ENCODE measurements at places on chromosomes 4 and X.

DNA sequence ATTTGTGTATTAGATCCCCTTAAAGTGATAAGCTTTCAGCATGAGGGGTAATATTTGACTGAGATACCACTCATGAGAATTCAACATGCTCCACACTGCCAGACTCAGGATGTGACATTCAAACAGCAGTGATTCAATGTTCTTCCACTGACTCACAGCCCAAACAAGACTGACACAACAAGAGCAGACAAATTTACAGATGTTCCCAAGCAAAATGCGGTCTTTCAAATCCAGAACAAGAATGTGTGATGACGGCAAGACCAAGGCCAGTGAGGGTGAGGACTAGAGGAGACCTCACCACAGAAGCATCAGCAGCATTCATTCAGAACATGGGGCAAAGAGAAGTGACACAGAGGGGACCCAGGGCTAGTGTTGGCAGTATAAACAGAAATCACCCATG, 99.3 kb upstream of the GRIA3 start:
- DNase-seq = no peak

GRCh38 chr4:73762409-73762808, 22.0 kb downstream of the CXCL8 start:
- DNase-seq = no peak

- DNase-seq = no peak
Observed at GRCh38 chr4:181835348-181835747, 407.9 kb upstream of the TENM3 start.

- DNase-seq = no peak
Observed at GRCh38 chr4:48262926-48263325, 6.7 kb downstream of the TEC start.

- DNase-seq = no peak
Observed at GRCh38 chr4:153518637-153519389, 52.7 kb downstream of the TMEM131L start.

GRCh38 chr4:169005453-169006099, 4.5 kb downstream of the CBR4 start:
- no peak for DNase-seq

All from ascending aorta (tissue), 2 donors.